ENCODE measurements at places on chromosomes 3 and 15. TPM values are rescaled to one million over a fixed set of nuclear protein-coding genes. Genes with fewer than 3 reads are reported as not detected.

Gene SPESP1
- total RNA-seq: not detected

Gene EPHB3
- 16.6 TPM for total RNA-seq

Gene ZNF385D
- total RNA-seq: 0.20 TPM

- DNase-seq: no peak
- H3K36me3 ChIP-seq: no peaks in the 10 kb centered on the region
- H3K27me3 ChIP-seq: no peaks in the 10 kb centered on the region
- H3K4me1 ChIP-seq: no peaks in the 10 kb centered on the region
Observed at GRCh38 chr3:143707848-143708247, 140.4 kb downstream of the SLC9A9 start.

DNA sequence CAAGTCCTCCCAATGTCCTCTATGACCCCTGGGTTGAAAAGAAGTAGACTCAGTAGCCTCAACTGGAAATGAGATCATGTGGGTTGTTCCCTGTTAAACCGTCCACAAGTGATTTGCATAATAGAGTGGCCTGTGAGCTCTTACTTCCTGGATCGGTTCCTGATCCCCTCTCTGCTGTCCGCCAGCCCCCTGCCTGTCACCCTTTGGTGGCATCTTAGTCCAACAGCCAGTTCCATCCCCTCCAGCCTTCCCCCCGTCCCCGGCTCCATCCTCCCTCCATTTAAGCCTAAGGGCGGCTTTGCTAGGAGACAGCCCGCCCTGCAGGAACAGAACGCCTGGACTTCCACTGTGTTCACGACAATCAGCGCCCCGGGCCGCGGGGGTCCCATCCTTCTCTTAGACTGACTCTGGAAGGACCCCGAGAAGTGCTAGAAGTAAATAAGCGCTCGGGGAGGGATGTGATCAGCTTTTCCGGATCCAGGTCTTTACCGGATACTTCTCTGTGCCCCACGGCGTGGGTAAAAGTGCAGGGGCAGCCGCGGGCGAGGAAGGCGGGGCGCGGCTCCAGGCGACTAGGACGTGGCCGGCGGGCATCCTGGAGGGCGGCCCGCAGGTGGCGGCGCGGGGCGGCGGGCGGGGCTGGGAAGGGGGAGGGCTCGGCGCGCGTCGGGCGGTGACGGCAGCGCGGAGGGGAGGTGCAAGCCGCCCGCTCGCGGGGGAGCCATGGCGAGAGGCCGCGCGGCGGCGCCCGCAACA, 51.2 kb upstream of the ULK4 start:
- no peaks in the 10 kb centered on the region for H3K27me3 ChIP-seq
- peak; percentile 54 for DNase-seq
- H3K4me3 ChIP-seq: peak overlapping the region; percentile 78
- no peak overlapping the region for H3K27ac ChIP-seq

Gene LRRC57
- 26.4 TPM for total RNA-seq

GRCh38 chr15:79090487-79091203, at the start of gene RASGRF1:
Gene RASGRF1, minus strand, starts transcription at chr15:79090780. Its CDS starts 282 bp downstream, at chr15:79090498.
- no peaks in the 10 kb centered on the region for H3K4me1 ChIP-seq
- DNase-seq: no peak
- H3K4me3 ChIP-seq: no peak within 1 kb of the TSS
- H3K36me3 ChIP-seq: no peaks in the 10 kb centered on the region
- H3K27me3 ChIP-seq: no peaks in the 10 kb centered on the region

GRCh38 chr3:11774296-11774877, 72.3 kb downstream of the TAMM41 start:
- H3K27me3 ChIP-seq: no peaks in the 10 kb centered on the region
- H3K4me3 ChIP-seq: no peak overlapping the region
- no peak overlapping the region for H3K27ac ChIP-seq
- no peaks in the 10 kb centered on the region for H3K4me1 ChIP-seq
- peak; percentile 63 for DNase-seq
- no peaks in the 10 kb centered on the region for H3K36me3 ChIP-seq

All from SJCRH30 (cell line).